ENCODE measurements at places on chromosomes 16 and 17.

GRCh38 chr16:76800196-76800595 lies 390.8 kb upstream of the MON1B start:
- H3K4me1 ChIP-seq, result peaks cover 2% of the 10 kb centered on the region
- no peak overlapping the region for H3K27ac ChIP-seq
- no peak for DNase-seq
- H3K4me3 ChIP-seq, result no peak overlapping the region
- no peaks in the 10 kb centered on the region for H3K36me3 ChIP-seq
- peaks cover 2% of the 10 kb centered on the region for H3K27me3 ChIP-seq

GRCh38 chr16:56113223-56113622 lies 78.1 kb upstream of the GNAO1 start:
- no peak overlapping the region for H3K27ac ChIP-seq
- H3K36me3 ChIP-seq, result no peaks in the 10 kb centered on the region
- peaks cover 1% of the 10 kb centered on the region for H3K27me3 ChIP-seq
- H3K4me1 ChIP-seq, result no peaks in the 10 kb centered on the region

DNA sequence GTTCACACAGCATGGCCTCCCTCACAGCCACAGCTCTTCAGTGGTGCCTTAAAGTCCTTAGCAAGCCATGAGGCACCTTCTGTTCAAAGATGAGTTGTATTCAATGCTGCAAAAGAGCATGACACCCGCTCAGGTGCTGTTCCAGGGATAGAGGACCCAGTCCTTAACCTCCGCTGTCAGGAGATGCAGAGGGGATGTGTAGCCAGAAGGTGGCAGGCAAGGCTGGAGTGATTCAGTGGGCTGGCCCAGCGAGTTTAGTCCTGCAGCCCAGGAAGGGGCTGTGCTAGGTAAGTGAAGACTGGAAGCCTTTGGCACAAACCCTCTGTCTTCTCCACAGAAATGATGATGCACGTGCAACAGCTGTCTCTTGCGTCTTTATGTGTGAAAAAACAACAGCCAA lies 25.0 kb upstream of the ADAM11 start:
- no peak overlapping the region for H3K27ac ChIP-seq
- no peak for DNase-seq
- H3K27me3 ChIP-seq, result no peaks in the 10 kb centered on the region
- peaks cover 11% of the 10 kb centered on the region for H3K36me3 ChIP-seq
- no peaks in the 10 kb centered on the region for H3K4me1 ChIP-seq

DNA sequence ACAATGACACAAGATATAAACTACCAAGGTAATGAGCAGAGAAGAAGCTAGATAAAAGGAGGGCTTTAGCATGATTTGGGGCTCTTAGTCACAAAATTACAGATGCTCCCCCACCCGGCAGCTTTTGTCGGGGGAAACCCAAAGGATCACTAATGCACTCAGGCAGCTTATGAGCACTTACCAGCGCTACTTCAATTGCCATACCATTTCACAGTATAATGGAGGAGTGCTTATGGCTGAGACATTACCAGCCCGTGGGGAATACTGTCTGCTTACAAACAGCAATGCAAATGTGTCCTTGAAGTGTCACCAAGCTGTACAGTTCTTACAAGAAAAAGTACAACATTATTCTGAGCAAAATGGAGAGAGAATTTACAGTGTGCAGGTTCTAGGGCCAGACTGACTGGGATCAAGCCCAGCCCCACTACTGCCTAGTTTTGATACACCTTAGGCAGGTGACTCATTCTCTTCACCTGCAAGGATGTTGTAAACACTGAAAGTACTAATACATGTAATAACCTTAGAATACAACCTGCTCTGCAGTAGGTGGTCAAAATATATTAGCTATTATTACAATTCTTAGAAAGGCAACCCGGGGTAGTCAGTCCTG lies 16.3 kb downstream of the ANKFY1 start:
- no peaks in the 10 kb centered on the region for H3K27me3 ChIP-seq
- peaks cover 2% of the 10 kb centered on the region for H3K36me3 ChIP-seq
- DNase-seq, result no peak
- peaks cover 34% of the 10 kb centered on the region for H3K4me1 ChIP-seq
- H3K27ac ChIP-seq, result no peak overlapping the region

DNA sequence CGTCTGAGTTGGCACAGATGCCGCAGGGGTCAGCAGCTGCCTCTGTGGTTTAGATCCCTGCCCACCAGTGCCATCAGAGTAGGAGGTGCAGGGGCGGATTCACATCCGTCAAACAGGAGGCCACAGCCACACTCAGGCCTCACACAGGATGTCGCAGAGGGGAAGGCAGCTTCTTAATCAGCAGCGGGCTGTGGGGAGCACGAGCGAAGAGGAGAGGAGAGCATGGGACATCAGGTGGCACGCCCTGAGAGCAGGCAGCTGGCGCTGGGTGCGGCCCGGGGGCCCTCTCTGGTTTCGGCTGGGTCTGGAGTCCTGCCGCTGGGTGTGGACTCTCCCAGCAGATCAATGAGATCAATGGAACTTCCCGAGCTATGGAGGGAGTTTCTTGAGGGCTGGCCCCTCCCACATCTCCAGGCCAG lies 9.6 kb downstream of the LLGL2 start:
- no peaks in the 10 kb centered on the region for H3K27me3 ChIP-seq
- peak overlapping the region; percentile 53 for H3K4me3 ChIP-seq
- no peaks in the 10 kb centered on the region for H3K36me3 ChIP-seq
- peaks cover 19% of the 10 kb centered on the region for H3K4me1 ChIP-seq
- peak; percentile 87 for DNase-seq
- peak overlapping the region; percentile 79 for H3K27ac ChIP-seq

DNA sequence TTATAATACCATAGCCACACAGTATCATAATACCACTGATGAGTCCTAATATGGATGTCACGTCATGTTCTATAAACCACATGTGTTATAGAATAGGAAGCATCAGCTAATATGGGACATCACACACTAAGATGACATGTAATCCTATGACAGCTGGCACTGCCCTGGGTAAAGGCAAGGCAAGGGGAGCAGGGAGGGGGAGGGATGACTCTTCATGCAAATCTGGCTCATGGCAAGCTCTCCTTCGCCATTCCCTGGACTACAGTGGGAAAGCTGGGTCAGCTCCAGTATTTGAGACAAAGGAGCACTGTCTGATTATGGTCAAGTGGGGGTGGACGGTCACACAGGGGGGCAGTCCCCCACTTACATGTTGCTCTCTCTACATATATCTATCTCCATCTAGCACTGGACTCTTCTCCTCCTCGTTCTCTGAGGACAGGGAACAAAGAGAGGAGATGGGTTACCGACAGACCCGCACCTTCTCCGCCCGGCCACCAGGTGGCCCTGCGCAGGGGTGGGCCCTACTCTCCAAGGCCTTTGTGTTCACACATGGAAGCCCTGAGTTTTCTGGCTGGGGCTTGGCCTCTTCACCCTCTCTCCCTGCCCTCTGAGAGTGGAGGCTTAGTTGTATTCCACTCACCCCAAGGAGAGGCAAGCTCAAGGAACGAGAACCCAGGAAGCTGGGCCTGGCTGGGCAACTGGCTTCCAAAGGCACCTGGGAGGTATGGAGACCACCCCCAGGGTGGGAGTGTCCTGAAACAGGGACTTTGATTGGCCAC lies 23.4 kb upstream of the MPO start:
- peak; percentile 66 for DNase-seq
- no peak overlapping the region for H3K4me3 ChIP-seq

- no peaks in the 10 kb centered on the region for H3K36me3 ChIP-seq
- DNase-seq, result peak; percentile 86
- peak overlapping the region; percentile 92 for H3K27ac ChIP-seq
- H3K4me1 ChIP-seq, result peaks cover 22% of the 10 kb centered on the region
Observed at GRCh38 chr17:77634710-77635109, 323.8 kb upstream of the TNRC6C start.

DNA sequence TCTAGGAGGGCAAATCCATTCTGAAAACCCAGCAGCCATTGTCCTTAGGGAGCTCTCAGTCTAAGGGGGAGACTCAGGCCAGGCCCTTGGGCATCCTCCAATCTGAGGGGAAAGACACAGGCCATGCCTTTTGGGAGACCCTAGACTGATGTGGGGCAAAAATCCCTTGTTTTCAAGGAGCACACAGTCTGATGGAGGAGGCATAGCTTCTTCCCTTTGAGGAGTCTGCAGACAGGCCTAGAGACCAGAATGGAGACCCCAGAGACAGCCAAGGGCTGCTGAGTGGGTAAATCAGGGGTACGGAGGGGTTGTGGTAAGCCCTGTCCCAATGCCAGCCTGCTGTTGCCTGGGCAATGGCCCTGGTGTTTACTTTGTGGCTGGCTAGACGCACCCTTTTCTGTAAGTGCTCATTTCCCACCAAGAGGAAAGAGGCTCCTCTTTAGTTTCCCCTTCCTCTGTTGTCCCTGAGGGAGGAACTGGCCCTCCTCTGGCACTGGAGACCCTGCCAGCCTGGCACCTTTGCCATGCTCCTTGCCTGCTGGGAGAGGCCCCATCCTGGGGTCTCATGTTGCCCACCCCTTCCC lies 19.3 kb downstream of the ARHGAP23 start:
- peaks cover 8% of the 10 kb centered on the region for H3K27me3 ChIP-seq
- peaks cover 9% of the 10 kb centered on the region for H3K4me1 ChIP-seq
- H3K4me3 ChIP-seq, result no peak overlapping the region
- no peaks in the 10 kb centered on the region for H3K36me3 ChIP-seq

DNA sequence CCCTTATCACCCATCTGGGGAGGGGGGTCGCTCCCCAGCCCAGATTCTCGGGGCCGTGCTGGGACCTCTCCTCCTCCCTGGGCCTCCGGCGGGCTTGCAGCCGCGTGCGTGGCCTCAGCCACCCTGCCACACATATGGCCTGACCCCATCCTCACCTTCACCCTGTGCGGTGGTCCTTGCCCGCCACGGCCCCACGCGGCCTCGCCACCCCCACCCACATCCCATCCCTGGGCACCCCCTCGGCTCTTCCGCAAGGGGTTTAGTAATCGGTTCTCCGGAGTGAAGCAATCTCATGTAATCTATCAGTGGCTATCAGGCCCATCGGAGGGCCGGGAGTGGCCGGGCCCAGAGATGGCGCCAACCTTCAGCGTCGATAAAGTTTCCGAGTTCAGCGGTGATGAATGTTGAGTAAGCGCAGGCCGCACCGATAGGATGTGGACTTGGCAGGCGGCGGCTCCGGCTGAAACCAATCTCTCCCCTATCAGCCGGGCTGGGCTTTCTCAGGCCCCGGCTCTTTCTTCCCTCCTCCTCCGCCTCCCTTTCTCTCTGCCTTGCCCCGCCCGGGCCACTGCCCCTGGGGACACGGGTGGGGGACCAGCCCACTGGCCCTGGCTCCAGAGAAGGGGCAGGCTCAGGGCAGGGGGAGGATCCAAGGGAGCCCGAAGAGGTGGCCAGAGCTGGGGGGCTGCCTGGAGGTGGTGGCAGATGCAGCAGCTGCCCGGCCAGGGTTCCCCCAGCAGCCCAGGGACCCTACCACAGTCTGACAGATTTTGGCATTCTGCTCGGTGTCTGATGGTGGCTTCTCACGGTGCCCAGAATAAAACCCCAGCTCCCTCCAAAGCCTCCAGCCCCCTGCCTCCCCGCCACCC lies 20.8 kb downstream of the ZFPM1 start:
- peaks cover 51% of the 10 kb centered on the region for H3K4me1 ChIP-seq
- H3K4me3 ChIP-seq, result no peak overlapping the region
- DNase-seq, result no peak
- no peak overlapping the region for H3K27ac ChIP-seq
- H3K27me3 ChIP-seq, result no peaks in the 10 kb centered on the region
- H3K36me3 ChIP-seq, result no peaks in the 10 kb centered on the region

DNA sequence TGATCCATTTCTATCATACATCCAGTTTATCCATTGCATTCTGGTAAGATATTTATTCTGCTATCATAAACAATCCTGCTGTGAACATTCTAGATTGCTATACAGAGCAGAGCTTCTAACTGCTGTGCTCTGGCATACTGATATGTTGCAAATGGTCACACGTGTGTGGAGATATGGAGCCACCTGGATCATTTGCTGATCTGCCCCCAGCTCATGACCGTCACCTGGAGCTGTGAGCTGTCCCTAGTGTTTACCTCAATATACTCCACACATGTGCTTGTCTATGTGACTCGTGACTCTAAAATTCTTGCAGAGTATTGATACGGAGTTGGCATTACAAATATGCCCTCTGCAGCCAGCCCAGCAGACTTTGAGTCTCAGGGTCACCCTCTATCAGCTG lies 164.5 kb upstream of the ZFHX3 start:
- DNase-seq, result no peak
- no peaks in the 10 kb centered on the region for H3K4me1 ChIP-seq
- H3K27ac ChIP-seq, result no peak overlapping the region
- H3K27me3 ChIP-seq, result no peaks in the 10 kb centered on the region
- H3K4me3 ChIP-seq, result no peak overlapping the region

DNA sequence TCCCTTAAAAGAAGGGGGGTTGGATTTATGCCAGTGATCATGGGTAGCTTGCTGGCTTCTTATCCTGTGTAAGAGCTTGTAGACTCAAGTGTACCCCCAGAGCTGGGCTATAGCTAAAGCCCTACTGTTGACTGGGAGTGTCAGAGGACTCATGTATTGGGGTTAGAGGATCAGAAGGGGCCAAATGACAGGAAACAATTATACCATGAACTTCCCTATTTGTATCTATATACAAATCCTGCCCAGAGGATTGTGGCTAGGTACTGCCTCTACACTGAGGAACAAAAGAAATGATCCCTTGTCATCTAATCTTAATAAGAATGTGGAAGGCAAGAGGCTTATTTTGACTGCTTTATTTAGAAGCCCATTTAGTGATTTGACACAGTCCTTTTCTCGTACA lies 14.3 kb downstream of the ZP2 start:
- DNase-seq, result no peak
- no peaks in the 10 kb centered on the region for H3K36me3 ChIP-seq
- H3K4me3 ChIP-seq, result no peak overlapping the region
- peaks cover 6% of the 10 kb centered on the region for H3K4me1 ChIP-seq

- peaks cover 53% of the 10 kb centered on the region for H3K4me1 ChIP-seq
- DNase-seq, result peak; percentile 70
Observed at GRCh38 chr16:50338371-50339231, 30.2 kb downstream of the BRD7 start.

DNA sequence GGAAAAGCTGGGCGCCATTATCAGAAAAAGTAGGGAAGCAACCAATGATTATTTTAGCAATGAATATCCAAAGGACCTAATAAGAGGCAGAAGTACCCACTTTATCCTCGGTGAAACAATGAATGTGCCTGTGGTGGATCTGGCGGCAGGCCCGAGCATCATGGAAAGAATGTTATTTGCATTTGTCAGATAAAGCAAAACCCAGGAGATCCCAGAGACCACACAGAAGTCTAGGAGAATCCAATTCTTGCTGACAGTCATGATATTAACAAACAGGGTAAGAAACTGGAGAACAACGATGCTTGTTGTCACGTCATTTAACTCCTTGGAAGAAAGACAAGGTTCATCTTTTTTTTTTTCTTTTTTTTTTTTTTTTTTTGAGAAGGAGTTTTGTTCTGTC lies 12.0 kb upstream of the TNRC6A start:
- no peaks in the 10 kb centered on the region for H3K36me3 ChIP-seq
- no peak for DNase-seq
- no peak overlapping the region for H3K27ac ChIP-seq
- H3K4me3 ChIP-seq, result no peak overlapping the region
- H3K27me3 ChIP-seq, result peaks cover 8% of the 10 kb centered on the region
- H3K4me1 ChIP-seq, result peaks cover 7% of the 10 kb centered on the region

DNA sequence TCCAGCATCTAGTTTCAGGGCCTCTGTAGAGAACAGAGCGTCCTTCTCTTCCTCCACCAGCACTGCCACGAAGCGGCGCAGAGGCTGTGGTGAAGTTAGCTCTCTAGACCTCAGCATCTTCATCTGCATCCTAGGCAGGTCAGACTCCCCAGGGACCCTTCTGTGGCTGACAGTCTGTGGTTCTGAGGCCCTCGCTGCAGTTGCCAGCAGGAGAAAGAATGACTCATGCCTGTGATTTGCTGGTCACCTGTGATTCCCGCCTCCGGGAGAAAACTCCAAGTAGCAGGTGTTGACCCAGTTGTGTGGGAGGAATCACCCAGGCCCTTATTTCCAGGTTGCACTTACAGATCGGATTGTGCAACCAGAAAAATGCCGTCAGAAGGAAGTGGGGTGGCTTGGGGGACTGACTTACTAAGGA lies 117.3 kb upstream of the CACNG5 start:
- H3K27me3 ChIP-seq, result no peaks in the 10 kb centered on the region
- DNase-seq, result no peak
- H3K4me1 ChIP-seq, result peaks cover 29% of the 10 kb centered on the region
- H3K27ac ChIP-seq, result no peak overlapping the region
- peaks cover 31% of the 10 kb centered on the region for H3K36me3 ChIP-seq

All from activated CD8-positive, alpha-beta T cell treated with anti-CD3 and anti-CD28 coated beads for 36 hours (primary cell).